Heart left ventricle (tissue), 16 donors: ENCODE measurements at places on chromosomes 11 and 22. TPM values are rescaled to one million over a fixed set of nuclear protein-coding genes. Genes with fewer than 3 reads are reported as not detected.

The THYN1 gene
- 41.9 TPM for total RNA-seq

DNA sequence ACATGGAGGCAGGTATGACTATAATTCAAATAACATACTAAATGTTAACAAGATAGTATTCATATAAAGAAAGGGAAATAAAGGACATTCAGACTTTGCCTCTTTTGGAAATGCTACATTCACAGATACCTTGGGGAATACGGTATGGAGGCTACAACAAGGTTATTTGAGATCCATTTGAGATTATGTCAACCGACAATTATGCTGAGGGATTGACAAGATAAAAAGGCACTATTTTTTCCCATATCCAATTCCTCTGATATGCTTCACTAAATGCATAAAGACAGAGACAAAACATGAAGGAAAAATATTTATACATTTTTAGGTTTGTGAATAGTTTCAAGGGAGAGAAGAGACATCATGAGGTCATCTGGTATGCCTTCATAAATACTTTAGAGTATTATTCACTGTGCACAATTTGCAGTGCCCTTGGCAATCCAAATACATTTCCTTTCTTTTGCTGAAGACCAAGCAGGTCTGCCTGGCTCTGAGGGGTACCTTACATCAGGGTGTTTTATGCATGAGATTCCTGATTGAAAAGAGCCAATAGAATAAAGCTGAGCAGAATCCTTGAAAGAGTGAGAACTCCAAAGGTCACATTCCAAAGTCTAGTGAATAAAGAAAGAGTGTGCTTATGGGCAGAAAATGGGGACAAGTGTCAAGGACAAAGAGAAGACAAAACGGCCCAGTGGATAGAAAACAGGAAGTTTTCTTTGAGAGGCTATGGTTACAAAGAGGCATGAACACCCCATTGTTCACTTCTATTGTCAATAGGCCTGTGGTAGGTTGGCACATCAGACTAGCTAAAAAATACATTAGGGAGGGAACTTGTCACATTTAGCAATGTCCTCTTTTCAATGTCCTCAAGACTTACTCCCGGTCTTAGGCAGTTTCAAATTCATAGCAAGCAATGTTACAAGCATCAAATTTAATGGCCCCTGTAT is 455.8 kb downstream of the LRRC4C start:
- no peak for DNase-seq
- no peak overlapping the region for H3K4me3 ChIP-seq
- no peaks in the 10 kb centered on the region for H3K27me3 ChIP-seq
- no peaks in the 10 kb centered on the region for H3K4me1 ChIP-seq

- H3K4me3 ChIP-seq = no peak overlapping the region
- H3K4me1 ChIP-seq = no peaks in the 10 kb centered on the region
- H3K36me3 ChIP-seq = no peaks in the 10 kb centered on the region
- DNase-seq = no peak
Measured at GRCh38 chr22:34847072-34847471, 218.9 kb upstream of the ISX start.

DNA sequence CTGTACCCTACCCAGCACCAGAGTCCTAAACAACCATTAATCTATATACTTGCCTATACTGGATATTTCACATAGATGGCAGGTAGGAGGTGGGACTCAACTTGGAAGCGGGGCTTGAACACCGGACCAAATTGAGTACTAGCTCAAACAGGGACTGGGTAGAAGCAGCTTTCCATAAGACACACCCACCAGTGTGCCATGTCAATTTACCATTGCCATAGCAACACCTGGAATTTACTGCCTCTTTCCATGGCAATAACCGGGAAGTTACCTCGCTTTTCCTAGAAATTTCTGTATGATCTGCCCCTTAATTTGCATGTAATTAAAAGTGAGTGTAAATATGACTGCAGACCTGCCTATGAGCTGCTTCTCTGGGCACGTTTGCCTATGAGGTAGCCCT is 38.6 kb upstream of the CUL5 start:
- no peaks in the 10 kb centered on the region for H3K4me1 ChIP-seq
- DNase-seq = no peak
- no peak overlapping the region for H3K4me3 ChIP-seq
- H3K27ac ChIP-seq = no peak overlapping the region
- no peaks in the 10 kb centered on the region for H3K27me3 ChIP-seq

The SCO2 gene
- 1.1 TPM for total RNA-seq

DNA sequence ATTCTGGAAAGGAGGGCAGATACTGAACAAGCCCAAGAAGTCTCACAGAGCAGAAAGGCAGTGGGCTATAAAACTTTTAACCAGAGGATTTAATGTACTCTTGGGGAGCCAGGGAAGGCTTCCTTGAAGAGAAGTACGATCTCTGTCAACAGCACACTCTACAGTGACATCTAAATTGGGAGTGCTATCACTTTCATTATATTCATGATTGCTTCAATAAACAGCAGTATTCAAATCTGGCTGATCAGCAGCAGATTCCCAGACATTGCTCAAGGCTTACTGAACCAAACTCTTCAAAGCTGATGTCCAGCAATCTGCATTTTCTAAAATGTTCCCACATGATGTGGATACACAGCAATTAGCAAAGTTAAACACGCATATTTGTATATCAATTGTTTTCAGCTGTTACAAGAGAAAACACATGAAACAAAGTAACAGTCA is 44.2 kb downstream of the SYTL2 start:
- no peak overlapping the region for H3K27ac ChIP-seq
- no peak for DNase-seq
- H3K36me3 ChIP-seq = no peaks in the 10 kb centered on the region

GRCh38 chr11:10322401-10322800 is 17.5 kb downstream of the ADM start:
- no peaks in the 10 kb centered on the region for H3K36me3 ChIP-seq
- H3K27ac ChIP-seq = no peak overlapping the region

The OR51B2 gene
- not detected for total RNA-seq

- H3K4me1 ChIP-seq = no peaks in the 10 kb centered on the region
- H3K36me3 ChIP-seq = no peaks in the 10 kb centered on the region
- H3K27me3 ChIP-seq = no peaks in the 10 kb centered on the region
Measured at GRCh38 chr11:44709281-44709562, 17.5 kb upstream of the TSPAN18 start.

The BDNF gene
- total RNA-seq = 2.3 TPM

DNA sequence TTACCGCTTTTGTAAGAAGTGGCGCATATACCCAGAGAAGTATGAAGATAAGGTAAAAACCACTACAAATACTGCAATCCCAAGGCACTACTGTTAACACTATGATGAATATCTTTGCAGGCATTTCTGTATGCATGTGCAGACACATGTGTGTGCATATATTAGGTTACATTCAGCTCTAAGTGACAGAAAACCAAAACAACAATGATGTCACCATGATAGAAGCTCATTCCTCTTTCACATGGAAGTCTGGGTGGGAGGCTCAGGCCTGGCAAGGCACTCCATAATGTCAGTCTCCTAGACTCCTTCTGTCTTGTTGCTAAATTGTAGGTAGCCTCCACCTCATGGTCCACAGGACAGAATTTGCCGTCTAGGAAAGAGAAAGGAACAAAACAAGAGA is 63.0 kb upstream of the SLC6A5 start:
- no peaks in the 10 kb centered on the region for H3K4me1 ChIP-seq
- no peaks in the 10 kb centered on the region for H3K27me3 ChIP-seq
- H3K4me3 ChIP-seq = no peak overlapping the region
- H3K36me3 ChIP-seq = no peaks in the 10 kb centered on the region
- H3K27ac ChIP-seq = no peak overlapping the region
- no peak for DNase-seq

GRCh38 chr22:19749876-19750275 is 10.7 kb upstream of the TBX1 start:
- H3K27ac ChIP-seq = no peak overlapping the region
- peaks cover 11% of the 10 kb centered on the region for H3K4me1 ChIP-seq
- no peaks in the 10 kb centered on the region for H3K36me3 ChIP-seq
- no peak for DNase-seq
- H3K27me3 ChIP-seq = peaks cover 11% of the 10 kb centered on the region

DNA sequence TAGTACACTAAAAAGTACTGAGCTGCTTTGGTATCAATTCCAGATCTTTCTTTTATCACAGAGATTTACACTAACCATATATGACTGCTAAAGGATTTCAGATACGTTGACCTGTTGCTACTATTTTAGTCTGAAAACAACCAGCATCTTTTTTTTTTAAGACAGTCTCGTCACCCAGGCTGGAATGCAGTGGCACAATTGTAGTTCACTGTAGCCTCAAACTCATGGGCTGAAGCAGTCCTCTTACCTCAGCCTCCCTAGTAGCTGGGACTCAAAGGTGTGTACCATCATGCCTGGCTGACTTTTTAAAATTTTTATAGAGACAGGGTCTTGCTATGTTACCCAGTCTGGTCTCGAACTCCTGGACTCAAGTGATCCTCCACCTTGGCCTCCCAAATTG is 24.2 kb upstream of the L3MBTL2 start:
- H3K27me3 ChIP-seq = no peaks in the 10 kb centered on the region
- no peak for DNase-seq
- H3K36me3 ChIP-seq = peaks cover 36% of the 10 kb centered on the region
- H3K4me3 ChIP-seq = no peak overlapping the region
- H3K27ac ChIP-seq = no peak overlapping the region

DNA sequence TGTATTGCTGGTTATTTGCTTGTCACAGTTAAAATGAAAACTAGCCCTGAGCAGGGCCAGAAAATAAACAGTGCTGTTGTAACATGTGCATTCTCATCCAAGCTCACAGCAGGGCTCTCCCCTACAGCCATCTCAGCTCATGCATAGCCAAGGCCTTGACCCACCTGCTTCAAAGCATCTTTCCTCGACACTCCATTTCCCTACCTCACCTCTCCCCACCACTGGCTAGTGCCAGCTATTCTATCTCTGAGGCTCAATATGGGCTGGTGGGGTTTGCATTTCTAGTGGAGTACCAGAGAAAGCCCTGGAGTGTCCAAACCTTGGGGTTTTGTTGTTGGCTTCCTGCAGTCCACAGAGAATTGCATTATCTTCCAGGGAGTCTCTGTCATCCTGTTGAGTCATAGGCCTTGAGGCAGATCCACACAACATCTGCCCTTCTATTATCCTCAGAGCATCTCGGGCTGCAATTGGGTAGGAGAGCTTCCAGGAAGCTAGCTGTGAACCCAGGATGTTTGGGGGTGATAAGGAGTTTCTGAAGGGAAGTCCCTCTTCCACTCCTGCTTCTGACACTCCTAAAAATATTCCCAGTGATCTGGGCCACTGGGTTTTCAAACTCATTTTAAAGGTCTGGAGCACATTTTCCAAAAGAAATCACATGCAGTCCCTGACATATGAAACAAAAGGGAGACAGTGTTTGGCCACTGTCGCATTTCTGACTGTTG is 36.1 kb upstream of the AMOTL1 start:
- no peaks in the 10 kb centered on the region for H3K27me3 ChIP-seq
- DNase-seq = peak; percentile 42
- H3K27ac ChIP-seq = peak overlapping the region; percentile 82
- H3K4me1 ChIP-seq = peaks cover 15% of the 10 kb centered on the region

The CDC42BPG gene
- 0.37 TPM for total RNA-seq

DNA sequence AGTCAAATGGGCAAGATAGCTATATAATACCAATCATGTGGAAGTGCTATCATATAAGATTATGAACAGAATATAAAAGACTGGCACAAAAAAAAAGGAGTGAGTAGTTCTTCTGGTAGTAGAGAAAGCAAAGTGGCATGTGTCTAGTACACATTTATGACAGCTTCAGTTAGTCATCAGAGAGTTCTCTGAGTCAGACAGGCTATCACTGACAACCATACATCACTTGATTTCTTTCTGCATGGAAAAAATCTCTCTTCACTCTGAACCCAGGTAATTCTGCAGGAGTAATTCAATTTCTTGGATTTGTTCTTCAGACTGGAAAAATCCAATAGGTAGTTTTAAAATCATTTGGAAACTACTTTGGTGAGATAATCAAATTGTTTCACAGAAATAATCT is 286.8 kb upstream of the ANO3 start:
- H3K4me1 ChIP-seq = peaks cover 10% of the 10 kb centered on the region
- H3K4me3 ChIP-seq = no peak overlapping the region
- no peak overlapping the region for H3K27ac ChIP-seq

DNA sequence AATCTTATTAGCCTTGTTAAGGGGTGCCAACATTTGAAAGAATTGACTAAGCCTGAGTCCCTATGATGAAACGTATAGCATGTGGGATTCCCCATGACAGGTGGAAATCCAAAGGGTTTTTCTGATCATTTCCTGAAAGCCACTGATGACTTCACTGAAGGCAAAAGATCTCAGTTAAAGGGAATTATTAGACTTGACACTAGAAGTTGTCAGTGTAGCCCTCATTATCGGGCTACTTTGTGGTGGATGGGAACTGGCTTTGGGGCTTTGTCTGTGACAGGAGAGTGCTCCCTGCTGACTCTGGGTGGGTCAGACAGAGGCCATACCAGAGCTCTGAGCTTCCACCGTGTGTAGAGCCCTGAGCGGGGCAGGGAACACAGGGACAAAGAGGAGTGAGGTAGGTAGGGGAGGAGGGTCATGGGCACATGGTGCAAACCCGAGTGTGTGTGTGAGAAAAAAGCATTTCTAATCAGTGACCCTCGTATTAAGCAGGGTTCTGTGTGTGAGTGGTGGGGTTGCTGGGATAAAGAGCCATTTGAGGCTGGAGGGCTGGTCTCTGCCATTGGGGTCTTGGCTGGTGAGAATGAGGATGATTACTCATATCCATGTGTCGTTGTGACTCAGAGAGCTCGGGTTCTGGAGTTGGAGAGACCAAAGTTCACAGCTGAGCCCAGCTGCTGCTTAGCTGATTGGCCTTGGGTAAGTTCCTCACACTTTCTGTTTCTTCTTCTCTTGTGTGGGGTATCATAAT is 101.1 kb downstream of the GRIK4 start:
- H3K36me3 ChIP-seq = no peaks in the 10 kb centered on the region
- H3K4me3 ChIP-seq = no peak overlapping the region
- peaks cover 16% of the 10 kb centered on the region for H3K4me1 ChIP-seq
- DNase-seq = peak; percentile 77
- H3K27me3 ChIP-seq = no peaks in the 10 kb centered on the region

- H3K4me3 ChIP-seq = no peak overlapping the region
- DNase-seq = no peak
- H3K27me3 ChIP-seq = no peaks in the 10 kb centered on the region
Measured at GRCh38 chr22:43883012-43883661, 8.7 kb downstream of the PNPLA5 start.

The PGM2L1 gene
- total RNA-seq = 2.3 TPM

The MB gene
- 13,756 TPM for total RNA-seq

The GNB1L gene
- total RNA-seq = 2.0 TPM

The SLC5A4 gene
- 0.19 TPM for total RNA-seq

DNA sequence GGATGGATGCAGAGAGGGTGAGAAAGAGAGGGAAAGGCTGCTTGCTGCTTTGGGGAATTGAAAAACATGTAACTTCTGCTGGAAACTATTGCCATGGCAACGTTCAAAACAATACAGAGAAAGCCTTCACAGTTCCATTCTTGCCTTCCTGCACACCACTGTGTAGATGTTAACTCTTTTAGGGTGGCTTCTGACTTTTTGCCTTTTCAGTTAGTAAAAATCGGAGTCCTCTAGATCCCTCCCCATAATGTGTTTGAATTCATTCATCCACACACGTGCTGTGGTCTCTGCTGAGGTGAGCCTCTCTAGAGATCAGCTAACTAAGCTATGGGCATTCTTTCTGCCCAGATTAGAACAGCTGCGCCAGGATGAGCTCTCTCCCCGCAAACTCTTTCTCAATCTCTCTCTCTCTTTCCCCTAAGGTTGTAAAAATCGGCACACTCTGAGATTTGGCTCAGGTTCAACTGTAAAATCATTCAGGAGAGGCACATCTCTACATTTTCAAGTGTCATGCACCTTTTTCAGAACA is 1178.3 kb downstream of the LRRC4C start:
- DNase-seq = no peak
- H3K27me3 ChIP-seq = no peaks in the 10 kb centered on the region
- no peaks in the 10 kb centered on the region for H3K36me3 ChIP-seq
- no peaks in the 10 kb centered on the region for H3K4me1 ChIP-seq
- H3K4me3 ChIP-seq = no peak overlapping the region

The POU2AF2 gene
- not detected for total RNA-seq
